ENCODE measurements at places on chromosomes 12 and 14.

DNA sequence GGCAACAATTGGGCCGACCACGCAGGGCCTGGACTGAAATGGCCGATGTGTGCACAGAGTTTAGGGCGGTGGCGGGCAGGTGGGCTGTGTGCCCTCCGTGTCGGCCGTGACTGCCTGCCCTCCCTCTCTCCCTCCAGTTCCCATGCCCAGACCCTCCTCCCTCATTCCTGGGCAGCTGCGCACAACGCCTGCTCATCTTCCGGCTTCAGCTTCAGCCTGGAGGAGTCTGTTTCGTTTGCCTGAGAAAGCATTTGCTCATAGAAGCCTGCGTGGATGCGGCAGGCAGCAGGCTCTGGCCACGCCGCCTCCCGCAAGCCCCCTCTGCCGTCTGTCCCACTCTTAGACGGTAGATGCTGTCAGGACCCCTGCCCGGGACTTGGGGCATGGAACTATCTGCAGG is 47.3 kb upstream of the FZD10 start:
- no peak for DNase-seq

- DNase-seq = peak; percentile 32
Measured at GRCh38 chr12:8661016-8661415, 1.6 kb downstream of the MFAP5 start.

GRCh38 chr12:93798279-93799151 is 121.3 kb downstream of the CRADD start:
- DNase-seq = no peak

GRCh38 chr12:6340032-6340638 is 1.7 kb downstream of the TNFRSF1A start:
- DNase-seq = peak; percentile 77

DNA sequence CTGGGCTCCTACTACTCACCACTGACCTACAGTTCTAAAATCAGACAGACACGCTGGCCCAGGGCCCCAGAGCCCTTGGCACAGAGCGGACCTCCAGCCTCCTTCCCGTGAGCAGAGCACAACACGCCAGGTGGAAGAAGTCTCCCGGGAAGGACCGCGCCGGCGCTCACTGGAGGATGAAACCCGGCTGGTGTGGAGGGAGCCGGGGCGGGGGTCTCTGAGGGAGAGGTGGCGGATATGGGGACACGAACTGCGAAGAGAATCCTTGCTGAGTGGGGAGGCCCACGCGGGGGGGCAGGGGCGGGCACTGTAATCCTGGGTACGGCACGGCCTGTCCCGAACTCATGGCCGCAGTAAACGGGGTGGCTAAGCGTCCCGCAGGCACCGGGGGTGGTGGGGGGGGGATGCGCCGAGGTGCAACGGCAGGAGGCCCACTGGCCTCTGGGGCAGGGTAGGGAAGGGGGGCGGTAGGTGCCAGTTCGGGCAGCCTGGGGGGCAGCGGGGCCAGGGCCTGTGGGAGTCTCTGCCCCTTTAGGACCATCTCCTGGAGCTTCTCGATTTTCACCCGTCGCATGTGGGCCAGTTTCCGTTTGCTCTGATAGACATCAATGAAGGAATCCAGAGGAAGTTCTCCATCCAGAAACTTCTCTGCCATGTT is 28.8 kb downstream of the VPS37B start:
- no peak for DNase-seq

DNA sequence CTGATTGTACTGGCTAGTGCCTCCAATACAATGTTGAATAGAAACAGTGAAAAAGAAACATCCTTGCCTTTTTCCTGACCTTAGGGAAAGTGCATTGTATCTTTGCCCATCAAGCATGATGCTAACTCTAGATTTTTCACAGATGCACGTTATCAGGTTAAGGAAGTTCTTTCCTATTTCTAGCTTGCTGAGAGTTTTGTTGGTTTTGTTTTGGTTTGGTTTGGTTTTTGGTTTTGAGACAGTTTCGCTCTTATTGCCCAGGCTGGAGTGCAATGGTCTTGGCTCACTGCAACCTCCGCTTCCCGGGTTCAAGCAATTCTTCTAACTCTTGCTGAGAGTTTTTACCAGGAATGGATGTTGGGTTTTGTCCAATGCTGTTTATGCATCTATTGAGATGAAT is 89.0 kb downstream of the BRMS1L start:
- DNase-seq = no peak

DNA sequence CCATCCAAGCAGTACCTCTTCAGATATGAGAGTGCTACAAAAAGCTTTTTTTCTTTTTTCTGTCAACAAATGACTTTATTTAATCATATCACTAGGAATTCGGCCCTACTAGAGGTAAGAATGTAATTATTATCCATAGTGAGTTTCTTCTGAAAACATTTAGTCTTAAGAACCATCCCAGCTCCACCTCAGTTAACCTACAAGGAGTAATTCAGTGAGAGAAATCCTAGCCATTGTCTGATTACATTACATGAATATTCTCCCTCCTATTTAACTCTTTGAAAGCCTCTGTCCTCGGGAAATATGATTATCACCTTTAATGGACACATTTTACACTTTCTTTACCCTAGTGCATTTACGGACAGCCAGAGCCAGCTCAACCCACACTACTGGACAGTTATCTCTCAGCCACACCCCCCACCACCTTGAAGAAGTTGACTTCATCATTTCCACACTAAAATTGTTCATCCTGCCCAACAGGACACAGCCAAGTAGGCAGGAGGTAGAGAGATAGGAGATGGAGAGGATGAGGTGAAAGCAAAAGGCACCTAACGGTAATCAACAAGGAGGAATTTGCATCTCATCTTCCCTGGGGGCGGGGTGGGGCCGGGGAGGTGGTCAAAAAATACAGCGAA is 1.3 kb downstream of the PPFIA2 start:
- no peak for DNase-seq
